Ovary (tissue), 10 donors: ENCODE measurements at places on chromosomes 2 and 18.

DNA sequence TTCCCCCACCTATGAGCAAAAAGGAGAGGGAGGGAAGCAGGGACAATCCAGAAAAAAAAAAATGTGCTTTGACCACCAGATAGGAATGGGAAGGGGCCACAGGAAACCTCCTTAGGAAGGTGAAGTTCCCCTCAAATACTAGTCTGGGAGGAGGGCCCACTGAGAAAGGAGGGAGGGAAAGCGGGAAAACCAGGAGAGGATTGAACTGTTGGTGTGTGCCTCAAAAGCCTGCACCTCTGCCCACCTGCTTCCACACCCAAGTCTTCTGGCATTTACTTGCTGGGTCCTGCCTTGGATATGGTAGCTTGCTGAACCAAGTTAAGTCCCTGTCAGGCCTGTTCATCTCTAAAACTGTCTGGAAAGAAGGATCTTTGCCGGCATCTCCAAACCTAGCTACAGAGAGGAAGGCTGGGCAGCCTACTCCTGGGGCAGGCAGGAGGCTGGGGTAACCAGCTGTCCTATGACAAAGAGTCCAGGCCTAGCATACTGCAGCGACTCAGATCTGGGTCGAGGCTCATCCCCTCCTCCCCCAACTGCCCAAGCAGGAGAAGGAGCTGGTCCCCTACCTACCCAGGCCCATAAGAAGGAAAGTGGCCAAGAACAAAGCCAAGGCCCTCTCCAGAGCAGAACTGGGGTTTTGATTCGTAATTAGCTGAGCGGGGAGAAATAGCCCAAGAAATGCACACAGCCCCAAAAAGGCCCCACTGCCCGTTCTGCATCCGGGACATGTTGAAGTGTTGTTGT lies 3.0 kb downstream of the EN1 start:
- DNase-seq = no peak

DNA sequence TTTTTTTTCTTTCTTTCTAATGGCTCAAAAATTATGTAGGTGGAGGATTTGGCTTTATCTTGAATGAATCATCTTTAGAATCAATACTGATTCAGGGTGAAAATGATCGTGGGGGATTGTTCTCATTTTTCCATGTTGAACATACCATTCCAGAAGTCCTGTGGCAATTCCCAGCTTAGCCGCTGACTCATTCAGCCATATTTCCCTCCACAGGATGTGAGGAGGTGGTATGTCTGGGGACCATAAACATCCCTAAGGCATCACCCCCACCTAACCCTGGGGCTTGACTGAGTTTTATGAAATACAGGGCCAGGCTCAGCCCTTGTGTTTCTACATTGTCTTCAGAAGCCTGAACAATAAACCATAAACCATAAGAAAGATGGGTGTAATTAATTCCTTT lies 92.7 kb upstream of the FN1 start:
- DNase-seq = no peak

DNA sequence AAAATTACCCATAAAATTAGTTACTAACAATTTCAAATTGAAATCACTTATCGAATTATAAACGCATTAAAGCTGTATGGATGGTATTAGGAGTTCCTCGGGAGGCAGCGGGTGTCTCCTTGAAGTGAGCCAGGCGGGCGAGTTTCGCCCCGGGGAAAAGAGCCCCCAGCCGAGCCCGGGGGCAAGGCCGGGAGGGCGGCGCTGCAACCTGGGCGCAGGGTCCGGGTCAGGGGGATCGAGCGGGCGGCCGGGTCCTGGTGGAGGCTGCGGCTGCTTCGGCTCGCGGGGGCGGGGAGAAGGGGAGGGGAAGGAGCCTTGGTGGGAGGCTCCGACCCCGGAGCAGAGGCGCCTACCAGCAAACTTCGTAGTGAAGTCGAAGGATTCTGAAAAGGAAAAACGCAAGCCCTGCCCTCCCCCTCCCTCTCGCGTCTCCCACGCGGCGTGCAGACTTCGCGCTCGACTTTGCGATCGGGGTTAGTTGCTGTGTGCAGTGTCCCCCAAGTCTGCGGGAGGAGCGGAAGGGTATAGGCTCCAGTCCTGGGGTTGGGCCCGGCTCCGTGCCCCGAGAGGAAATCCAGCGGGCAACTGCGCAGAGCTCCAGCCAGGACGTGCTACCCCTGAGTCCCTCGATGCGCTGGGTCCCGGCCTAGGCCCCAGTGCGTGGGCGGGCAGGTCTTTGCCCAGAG lies 140.8 kb downstream of the MEIS1 start:
- DNase-seq = peak; percentile 69

DNA sequence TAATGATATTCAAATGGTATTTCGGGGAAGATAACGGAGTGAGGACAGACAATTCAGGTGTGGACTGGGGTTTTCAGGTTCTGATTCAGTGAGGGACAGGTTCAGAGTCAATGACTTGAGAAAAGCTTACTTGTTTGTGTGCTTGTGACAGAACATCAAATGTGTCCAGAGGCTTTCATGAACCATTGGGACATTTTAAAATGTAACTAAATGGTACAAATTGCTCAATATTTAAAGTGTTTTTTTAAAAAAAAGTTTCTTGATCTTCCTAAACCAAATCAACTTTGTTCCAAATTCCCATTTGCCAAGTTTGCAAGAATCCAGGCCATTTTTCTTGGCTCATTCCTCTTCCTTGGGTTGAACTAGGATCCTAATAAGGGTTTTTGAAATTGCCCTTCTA lies 59.4 kb upstream of the BZW1 start:
- no peak for DNase-seq

DNA sequence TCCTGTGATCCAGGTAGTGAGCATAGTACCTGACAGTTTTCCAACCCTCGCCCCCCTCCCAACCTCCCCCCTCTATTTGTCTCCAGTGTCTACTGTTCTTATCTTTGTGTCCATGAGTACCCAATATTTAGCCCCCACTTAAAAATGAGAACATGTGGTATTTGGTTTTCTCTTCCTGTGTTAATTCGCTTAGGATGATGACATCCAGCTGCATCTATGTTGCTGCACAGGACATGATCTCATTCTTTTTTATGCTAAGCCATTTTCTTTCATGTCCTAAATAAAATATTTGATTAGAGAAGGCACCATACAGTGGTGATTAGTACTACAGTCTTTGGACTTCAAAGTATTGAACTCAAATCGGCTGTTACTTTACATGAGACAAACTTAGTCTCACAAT lies 1087.9 kb downstream of the CBLN2 start:
- no peak for DNase-seq

GRCh38 chr18:47050468-47050867 lies 15.0 kb upstream of the ELOA2 start:
- no peak for DNase-seq

GRCh38 chr2:58762176-58762781 lies 521.2 kb upstream of the FANCL start:
- peak; percentile 53 for DNase-seq

GRCh38 chr2:190482451-190482850 lies 52.1 kb downstream of the NEMP2 start:
- no peak for DNase-seq

DNA sequence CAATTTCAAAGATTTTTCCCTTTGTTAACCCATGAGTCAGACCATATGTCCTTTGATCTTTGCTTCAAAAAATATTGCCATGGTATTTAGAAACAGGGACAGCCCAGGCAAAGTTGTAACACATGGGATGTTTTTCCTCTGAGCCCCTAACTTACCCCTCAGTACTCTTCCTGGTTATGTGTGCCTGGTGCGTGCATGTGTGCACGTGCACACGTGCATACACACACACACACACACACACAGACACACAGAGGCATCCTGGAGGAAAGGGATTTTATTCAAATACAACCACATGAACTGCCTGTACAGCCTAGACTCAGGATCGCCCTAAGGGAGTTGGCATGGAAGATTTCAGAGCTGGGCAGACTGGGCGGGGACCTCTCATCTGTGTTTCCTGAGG lies 5.1 kb downstream of the AFF3 start:
- no peak for DNase-seq

- DNase-seq = peak; percentile 65
Observed at GRCh38 chr2:177604271-177605065, 211.9 kb downstream of the AGPS start.

- DNase-seq = no peak
Observed at GRCh38 chr2:8481463-8482009, 200.3 kb upstream of the ID2 start.
